Common myeloid progenitor, CD34-positive (primary cell): ENCODE measurements at places on chromosomes 5 and 9.

DNA sequence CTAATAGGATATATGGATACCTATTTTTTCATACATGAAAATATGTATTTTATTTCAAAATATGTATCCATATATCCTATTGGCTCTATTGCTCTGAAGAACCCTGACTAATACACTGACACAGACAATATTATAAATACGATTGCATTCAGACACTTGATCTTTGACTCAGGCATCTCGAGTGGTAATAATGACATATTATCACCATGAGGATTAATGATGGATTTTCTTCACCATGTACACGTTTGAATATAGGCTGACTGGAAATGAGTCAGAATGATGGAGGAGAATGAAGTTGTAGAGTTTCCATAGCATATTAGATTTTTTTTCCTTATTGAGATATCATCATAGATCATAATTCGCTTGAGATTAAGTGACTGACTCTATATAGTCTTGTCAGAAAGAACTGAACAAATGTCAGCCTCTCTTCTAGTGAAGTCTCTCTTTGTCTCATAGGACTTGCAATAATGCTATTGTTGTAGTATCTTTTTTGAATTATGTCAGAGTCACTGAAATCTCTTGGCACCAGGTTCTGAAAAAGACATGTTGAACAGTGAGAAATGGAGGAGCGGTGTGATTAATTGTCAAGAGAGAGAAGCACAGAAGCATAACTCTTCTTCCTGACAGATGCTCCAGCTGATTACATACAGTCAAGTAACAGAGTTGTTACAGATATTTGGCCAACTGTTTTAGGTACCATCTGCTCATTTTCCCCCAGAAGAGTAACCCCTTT, 41.4 kb upstream of the SLCO6A1 start:
- H3K27ac ChIP-seq: no peak overlapping the region
- no peaks in the 10 kb centered on the region for H3K27me3 ChIP-seq
- no peaks in the 10 kb centered on the region for H3K4me1 ChIP-seq
- no peak overlapping the region for H3K4me3 ChIP-seq

DNA sequence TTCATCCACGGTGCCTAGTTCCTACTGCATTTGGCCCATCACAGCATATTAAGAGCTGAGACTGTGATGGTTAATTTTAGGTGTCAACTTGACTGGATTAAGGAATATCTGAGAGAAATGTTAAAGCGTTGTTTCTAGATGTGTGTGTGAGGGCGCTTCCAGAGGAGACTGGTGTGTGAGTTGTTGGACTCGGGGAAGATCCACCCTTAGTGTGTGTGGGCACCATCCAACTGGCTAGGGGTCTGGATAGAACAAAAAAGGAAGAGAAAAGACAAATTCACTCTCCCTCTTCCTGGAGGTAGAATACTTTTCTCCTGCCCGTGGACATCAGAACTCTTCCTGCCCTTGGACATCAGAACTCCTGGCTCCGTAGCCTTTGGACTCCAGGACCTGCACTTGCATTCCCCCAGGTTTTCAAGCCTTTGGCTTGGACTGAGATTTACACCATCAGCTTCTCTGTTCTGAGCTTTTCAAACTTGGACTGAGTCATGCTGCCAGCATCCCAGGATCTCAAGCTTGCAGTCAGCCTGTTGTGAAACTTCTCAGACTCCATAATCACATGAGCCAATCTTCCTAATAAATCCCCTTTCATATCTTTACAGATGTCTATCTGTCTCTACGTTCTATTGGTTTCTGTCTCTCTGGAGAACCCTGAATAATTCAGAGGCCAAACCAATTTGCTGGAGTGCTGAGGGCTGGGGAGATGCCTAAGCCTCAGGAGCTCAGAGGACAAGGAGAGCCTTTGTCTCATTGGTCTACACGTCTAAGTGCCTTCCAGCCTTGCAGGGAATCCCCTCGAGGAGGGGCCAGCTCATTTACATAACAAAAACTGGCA, 164.5 kb downstream of the DCP2 start:
- H3K36me3 ChIP-seq: no peaks in the 10 kb centered on the region
- peaks cover 2% of the 10 kb centered on the region for H3K27me3 ChIP-seq

DNA sequence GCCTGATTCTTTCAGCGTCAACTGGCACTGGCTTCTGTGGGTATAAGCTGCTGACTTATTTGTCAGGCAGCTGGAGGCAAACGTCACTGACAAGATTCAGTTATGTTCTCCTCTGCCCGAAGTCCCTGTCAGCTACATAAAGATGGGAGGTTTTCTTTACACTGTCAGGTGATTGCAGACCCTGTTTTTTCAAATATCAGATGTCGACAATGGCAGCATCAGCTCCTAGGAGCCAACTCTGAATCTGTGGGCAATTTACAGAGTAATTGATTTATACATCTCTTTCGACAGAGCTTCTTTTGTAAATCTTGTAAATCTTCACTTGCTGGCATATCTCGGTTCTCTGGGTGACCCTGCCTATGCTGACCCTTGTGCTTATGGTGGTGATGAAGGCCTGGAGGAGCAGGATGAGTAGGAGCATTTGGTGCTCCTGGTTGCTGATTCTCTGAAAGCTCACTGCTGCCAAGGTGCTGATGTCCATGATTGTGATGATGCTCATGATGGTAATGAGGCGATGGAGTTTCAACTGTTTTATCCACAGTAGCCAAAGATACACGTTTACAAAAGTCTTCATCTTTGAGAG, 10.9 kb downstream of the SELENOP start:
- no peak overlapping the region for H3K4me3 ChIP-seq
- DNase-seq: no peak
- peaks cover 6% of the 10 kb centered on the region for H3K36me3 ChIP-seq
- H3K27ac ChIP-seq: no peak overlapping the region

DNA sequence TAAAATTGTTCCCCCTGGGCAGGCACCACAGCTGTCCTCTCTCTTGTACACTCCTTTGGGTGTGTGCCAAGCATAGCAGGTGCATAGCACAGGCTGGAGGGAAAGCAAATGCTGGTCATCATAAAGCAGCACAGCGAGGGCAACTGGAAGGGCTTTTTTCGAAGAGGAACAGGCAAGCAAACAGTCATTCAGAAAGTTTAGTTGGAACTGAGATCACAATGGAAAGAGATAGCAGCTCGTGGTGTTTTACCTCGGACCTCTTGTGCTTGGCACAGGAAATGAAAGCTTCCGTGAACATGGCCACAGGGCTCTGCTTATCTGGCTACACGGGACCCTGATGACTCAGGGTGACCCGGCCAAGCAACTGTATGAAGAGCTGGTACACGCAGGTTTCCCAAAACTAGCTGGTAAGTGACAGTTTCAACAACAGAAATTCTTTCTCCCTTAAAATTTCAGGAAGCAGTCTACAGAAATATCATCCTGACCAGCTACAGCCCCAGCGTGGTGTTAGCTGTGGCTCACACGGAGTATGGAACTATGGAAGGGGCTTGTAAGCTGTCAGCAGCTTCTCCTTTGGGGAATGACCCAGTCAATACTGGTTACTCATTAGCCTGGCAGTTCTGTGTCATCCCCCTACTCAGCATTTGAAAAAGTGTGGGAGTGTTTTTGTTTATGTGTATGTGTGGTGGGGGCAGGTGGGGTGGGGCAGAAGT, 48.1 kb downstream of the POC5 start:
- peaks cover 14% of the 10 kb centered on the region for H3K36me3 ChIP-seq
- peak; percentile 95 for DNase-seq
- H3K4me3 ChIP-seq: peak overlapping the region; percentile 49
- H3K4me1 ChIP-seq: peaks cover 18% of the 10 kb centered on the region

DNA sequence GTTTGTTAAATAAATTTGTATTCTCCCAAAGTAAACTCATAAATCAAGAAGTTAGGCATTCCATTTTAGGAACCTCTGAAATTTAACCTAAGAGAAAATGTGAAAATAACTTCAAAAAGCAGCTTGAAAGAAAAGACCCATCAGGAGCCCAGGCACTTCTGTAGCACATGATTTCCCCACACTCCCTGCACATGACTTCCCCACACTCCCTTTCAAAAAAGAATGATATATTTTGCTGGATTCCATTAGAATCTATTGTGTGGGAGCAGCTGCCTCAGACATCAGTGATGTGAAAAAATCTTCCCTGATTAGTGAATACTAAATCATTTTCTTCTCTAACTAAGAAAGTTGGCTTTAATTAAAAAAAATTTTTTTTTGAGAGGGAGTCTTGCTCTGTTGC, 83.3 kb downstream of the GLDC start:
- no peaks in the 10 kb centered on the region for H3K4me1 ChIP-seq
- DNase-seq: no peak
- no peak overlapping the region for H3K27ac ChIP-seq
- H3K27me3 ChIP-seq: no peaks in the 10 kb centered on the region
- H3K4me3 ChIP-seq: no peak overlapping the region

DNA sequence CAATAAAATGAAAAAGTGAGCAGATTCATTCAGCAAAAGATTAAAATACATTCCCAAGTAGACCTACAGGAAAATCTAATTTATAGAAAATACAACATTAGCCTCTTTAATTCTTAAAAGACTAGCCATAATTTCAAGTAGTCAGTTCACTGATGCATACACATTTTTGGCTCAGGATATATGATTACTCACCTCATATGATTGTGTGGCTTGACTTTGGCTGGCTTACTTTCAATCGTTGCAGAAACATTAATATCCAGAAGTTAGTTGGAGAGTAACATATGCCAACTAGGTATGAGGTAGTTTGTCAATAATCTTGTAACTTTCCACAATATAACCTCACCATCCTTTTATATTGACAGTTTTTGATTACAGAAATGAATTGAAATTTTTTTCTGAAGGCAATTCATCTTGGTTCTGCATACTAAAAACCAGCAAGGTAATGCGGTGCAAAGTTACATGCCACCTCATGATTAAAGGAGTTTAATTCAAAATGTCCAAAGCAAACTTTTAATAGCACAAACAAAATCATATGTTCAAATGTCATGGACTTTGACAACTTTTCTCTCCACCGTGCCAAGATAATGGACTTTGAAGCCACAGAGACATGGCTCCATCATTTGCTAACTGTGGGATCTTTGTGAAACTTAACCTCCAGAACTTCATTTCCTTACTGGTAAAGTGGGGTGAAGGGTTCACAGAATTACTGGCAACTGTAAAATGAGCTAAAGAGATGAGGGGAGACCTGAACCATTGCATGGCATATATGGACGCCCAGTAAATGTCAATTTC, 76.6 kb upstream of the PAM start:
- no peaks in the 10 kb centered on the region for H3K4me1 ChIP-seq
- no peak overlapping the region for H3K4me3 ChIP-seq
- DNase-seq: no peak
- H3K27ac ChIP-seq: no peak overlapping the region
- no peaks in the 10 kb centered on the region for H3K27me3 ChIP-seq

DNA sequence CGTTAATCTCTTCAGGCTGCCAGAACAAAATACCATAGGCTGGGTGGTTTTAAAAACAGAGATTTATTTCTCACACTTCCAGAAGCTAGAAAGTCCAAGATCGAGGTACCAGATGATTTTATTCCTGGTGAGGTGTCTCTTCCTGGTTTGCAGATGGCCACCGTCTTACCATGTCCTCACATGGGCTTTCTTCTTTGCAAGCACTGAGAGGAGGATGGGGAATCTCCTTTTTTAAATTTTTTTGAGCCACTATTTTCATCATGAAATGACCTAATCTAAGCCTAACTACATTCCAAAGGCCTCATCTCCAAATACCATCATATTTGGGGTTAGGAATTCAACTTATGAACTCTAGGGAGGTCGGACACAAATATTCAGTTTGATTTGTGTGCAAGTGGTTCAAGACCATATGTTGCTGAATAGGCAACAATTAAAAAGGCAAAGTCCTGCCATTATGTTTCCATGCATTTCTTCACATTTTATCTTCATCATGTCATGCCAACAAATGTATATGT, 371.2 kb downstream of the CDH18 start:
- H3K27me3 ChIP-seq: no peaks in the 10 kb centered on the region
- H3K4me3 ChIP-seq: no peak overlapping the region
- DNase-seq: no peak
- H3K27ac ChIP-seq: no peak overlapping the region
- no peaks in the 10 kb centered on the region for H3K36me3 ChIP-seq

- no peak for DNase-seq
- H3K4me3 ChIP-seq: no peak overlapping the region
- no peaks in the 10 kb centered on the region for H3K27me3 ChIP-seq
Observed at GRCh38 chr9:113313261-113313660, 10.1 kb upstream of the RNF183 start.

GRCh38 chr9:14096258-14096922, 217.6 kb downstream of the NFIB start:
- H3K36me3 ChIP-seq: no peaks in the 10 kb centered on the region
- H3K27me3 ChIP-seq: no peaks in the 10 kb centered on the region
- H3K4me1 ChIP-seq: no peaks in the 10 kb centered on the region
- DNase-seq: no peak

- DNase-seq: no peak
- no peaks in the 10 kb centered on the region for H3K27me3 ChIP-seq
- H3K36me3 ChIP-seq: no peaks in the 10 kb centered on the region
- H3K27ac ChIP-seq: no peak overlapping the region
- no peaks in the 10 kb centered on the region for H3K4me1 ChIP-seq
Observed at GRCh38 chr5:138748630-138749081, 4.6 kb upstream of the CTNNA1 start.

DNA sequence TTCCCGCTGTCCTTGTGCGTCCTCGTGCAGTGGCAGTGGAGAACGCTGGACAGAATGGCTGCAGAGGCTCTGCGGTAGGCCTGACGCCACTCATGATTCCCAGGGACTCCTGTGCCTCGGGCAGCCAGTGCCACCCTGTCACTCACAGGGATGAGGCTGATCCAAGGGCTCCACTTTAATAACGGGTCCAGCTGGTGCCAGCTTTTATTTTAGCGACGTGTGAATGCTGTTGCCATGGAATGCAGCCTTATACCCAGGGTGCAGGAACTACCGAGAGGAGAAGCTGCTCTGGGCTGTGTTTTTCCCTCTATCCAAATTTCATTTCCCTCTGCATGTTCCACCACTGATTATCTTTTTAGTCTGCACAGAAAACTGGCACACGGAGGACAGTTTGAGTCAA, 15.8 kb upstream of the NTNG2 start:
- H3K4me1 ChIP-seq: peaks cover 9% of the 10 kb centered on the region
- peaks cover 68% of the 10 kb centered on the region for H3K27me3 ChIP-seq
- H3K27ac ChIP-seq: no peak overlapping the region
- H3K36me3 ChIP-seq: no peaks in the 10 kb centered on the region

DNA sequence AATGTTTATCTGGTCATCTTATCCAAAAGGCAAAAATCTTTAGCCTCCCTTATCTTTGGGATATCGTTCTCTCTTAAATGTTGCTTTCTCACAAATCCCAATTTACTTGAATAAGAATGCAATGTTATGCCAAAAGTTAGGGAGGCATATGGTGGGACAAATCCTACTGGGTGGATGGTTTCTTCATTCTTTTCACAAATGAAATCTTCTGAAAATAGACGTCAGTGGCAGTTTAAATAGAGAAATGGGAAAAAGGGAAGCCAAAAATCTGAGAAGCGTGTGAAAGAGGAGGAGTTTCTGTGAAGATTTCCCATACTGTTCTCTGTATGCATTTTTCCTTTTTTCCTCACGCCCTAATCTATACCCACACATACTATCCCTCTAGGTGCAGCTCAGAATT, 2.5 kb upstream of the PCDHAC1 start:
- H3K4me1 ChIP-seq: peaks cover 13% of the 10 kb centered on the region
- no peak overlapping the region for H3K4me3 ChIP-seq
- H3K36me3 ChIP-seq: no peaks in the 10 kb centered on the region
- H3K27ac ChIP-seq: no peak overlapping the region

- no peak overlapping the region for H3K4me3 ChIP-seq
- no peak overlapping the region for H3K27ac ChIP-seq
- no peaks in the 10 kb centered on the region for H3K27me3 ChIP-seq
- H3K36me3 ChIP-seq: no peaks in the 10 kb centered on the region
Observed at GRCh38 chr9:96203867-96204501, 98.0 kb downstream of the HSD17B3 start.
